ENCODE measurements at places on chromosomes 6 and 20.

DNA sequence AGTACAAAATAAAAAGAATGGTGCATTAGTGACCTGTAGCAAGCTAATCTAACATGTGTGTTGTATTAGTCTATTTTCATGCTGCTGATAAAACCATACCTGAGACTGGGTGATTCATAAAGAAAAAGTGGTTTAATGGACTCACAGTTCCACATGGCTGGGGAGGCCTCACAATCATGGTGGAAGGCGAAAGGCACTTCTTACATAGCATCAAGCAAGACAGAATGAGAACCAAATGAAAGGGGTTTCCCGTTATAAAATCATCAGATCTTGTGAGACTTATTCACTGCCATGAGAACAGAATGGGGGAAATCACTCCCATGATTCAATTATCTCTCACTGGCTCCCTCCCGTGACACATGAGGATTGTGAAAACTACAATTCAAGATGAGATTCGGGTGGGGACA lies 45.4 kb upstream of the AIG1 start:
- no peaks in the 10 kb centered on the region for H3K36me3 ChIP-seq
- H3K4me1 ChIP-seq = no peaks in the 10 kb centered on the region
- H3K27ac ChIP-seq = no peak overlapping the region
- no peak for DNase-seq
- no peak overlapping the region for H3K4me3 ChIP-seq
- H3K27me3 ChIP-seq = no peaks in the 10 kb centered on the region

- H3K27me3 ChIP-seq = peaks cover 84% of the 10 kb centered on the region
- peaks cover 62% of the 10 kb centered on the region for H3K4me1 ChIP-seq
- no peak for DNase-seq
- no peak overlapping the region for H3K27ac ChIP-seq
Measured at GRCh38 chr6:75204959-75205775, 686 bp downstream of the COL12A1 start.

- peak overlapping the region; percentile 88 for H3K27ac ChIP-seq
- peak; percentile 54 for DNase-seq
- H3K27me3 ChIP-seq = no peaks in the 10 kb centered on the region
- peaks cover 63% of the 10 kb centered on the region for H3K4me1 ChIP-seq
Measured at GRCh38 chr6:142913511-142914047, 31.4 kb downstream of the HIVEP2 start.

DNA sequence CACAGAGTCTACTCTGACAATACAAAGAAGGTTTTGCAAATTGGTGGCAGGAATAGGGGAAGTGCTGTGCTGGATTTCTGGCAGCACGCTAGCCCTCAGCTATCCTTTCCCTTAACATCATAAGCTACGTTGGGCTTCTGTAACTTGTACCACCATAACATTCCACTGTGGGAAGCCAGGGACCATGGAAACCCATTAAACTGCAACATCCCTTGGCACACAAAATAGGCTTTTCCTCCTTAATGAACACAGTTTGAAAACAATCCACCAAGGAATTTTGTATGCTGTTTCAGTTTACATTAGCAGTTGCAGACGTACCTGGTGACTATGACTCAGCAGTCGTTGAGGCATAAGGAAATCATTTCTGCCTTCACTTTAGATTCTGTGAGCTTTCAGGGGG lies 203.9 kb upstream of the RAB32 start:
- DNase-seq = no peak
- no peaks in the 10 kb centered on the region for H3K36me3 ChIP-seq
- H3K4me3 ChIP-seq = no peak overlapping the region
- H3K4me1 ChIP-seq = no peaks in the 10 kb centered on the region
- no peaks in the 10 kb centered on the region for H3K27me3 ChIP-seq

DNA sequence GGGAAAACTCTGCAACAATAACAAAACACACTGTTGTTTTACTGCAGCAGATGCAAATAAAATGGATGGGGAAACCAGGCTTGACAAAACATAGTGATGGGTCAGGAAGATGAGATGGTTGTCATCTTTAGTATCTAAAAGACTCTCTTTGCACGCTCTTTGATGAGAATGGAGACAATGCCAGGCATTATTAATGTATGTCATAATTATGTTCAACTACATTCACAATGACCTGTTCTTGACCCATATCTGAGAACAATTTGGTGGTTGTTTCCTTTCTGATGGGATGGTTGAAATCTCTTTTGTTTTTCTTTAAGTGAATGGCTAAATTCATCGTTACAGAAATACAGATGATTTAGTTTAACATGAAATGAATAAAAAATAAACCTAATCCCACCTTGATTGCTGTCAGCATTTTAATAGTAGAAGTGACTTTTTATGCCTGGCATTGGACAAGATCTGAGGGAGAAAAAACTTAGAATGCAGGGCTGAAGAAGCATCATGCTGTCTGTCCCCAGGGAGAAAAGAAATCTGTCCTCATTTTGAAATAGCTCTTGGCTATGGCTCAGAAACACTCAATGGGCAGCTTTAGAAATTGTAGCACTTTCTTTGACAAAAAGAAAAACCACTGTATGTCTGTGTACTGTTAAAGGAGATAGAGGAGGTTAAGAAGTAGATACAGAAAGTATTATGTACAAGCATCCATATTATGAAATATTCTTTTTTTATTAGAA lies 12.4 kb upstream of the GRIK2 start:
- no peaks in the 10 kb centered on the region for H3K4me1 ChIP-seq
- no peak overlapping the region for H3K4me3 ChIP-seq
- no peaks in the 10 kb centered on the region for H3K27me3 ChIP-seq

DNA sequence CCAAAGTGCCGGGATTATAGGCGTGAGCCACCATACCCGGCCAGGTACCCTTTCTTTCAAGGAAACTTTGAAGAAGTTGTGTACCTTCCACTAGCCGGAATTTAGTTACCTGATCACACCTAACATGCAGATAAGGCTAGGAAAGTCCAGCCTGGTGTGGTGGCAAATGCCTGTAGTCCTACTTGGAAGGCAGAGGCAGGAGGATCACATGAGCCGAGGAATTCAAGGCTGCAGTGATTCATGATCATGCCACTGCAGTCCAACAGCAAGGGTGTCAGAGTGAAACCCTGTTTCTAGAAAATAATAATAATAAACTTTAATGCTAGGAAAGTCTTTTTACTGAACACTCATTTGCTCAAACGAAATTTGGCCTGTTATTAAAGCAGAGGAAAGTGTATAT lies 21.0 kb downstream of the NFYA start:
- H3K4me1 ChIP-seq = no peaks in the 10 kb centered on the region
- no peaks in the 10 kb centered on the region for H3K27me3 ChIP-seq
- H3K4me3 ChIP-seq = no peak overlapping the region
- H3K36me3 ChIP-seq = peaks cover 94% of the 10 kb centered on the region
- H3K27ac ChIP-seq = no peak overlapping the region

DNA sequence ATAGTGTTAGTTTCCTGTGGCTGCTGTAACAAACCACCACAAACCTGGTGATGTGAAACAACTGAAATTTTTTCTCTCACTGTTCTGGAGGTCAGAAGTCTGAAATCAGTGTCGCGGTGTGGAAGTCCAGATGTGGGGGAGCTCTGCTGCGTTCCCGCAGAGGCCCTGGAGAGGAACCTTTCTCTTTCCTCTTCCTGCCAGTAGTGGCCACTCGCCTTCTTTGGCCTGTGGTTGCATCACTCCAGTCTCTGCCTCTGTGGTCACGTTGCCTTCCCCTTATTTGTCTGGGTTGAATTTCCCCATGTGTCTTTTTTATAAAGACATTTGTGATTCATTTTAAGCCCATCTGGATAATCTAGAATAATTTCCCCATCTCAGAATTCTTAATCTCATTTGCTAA lies 295.5 kb upstream of the FLRT3 start:
- no peak for DNase-seq
- no peaks in the 10 kb centered on the region for H3K36me3 ChIP-seq
- no peaks in the 10 kb centered on the region for H3K4me1 ChIP-seq
- no peaks in the 10 kb centered on the region for H3K27me3 ChIP-seq
- H3K27ac ChIP-seq = no peak overlapping the region

- H3K36me3 ChIP-seq = no peaks in the 10 kb centered on the region
- H3K27ac ChIP-seq = no peak overlapping the region
- no peak for DNase-seq
- no peaks in the 10 kb centered on the region for H3K4me1 ChIP-seq
Measured at GRCh38 chr20:41300383-41300782, 17.1 kb downstream of the ZHX3 start.

DNA sequence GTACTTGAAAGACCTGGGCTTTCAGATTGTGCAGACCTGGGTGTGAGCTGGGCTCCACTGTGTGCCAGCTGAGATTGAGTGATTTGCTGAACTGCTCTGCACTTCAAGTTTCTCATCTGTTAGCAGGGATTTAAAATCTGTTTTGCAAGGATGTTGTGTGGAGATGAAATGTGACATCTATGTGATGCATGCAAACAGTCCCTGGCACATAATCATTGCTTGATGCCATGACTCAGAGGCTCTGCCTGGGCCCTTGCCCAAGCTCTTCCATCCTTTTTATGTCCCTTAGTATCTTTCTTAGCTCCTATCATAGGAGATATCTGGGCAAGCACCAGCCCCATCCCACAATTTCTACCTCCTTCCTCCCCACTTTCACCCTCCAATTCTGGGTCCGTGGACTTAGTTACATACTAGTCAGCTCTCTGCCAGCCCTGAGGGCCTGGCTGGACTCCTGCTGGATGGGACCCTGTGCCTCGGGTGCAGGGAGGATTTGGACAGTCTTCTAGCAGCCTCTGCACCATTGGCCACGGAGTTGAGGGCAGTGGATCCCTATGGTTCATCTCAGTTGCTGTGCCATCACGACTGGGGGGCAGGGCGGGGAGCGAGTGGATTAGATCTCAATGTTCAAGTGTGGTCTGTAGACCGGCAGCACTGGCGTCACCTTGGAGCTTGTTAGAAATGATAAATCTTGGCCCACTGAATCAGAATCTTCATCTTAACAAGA lies 103.6 kb downstream of the MAP3K7 start:
- H3K36me3 ChIP-seq = no peaks in the 10 kb centered on the region
- DNase-seq = no peak
- H3K4me1 ChIP-seq = peaks cover 6% of the 10 kb centered on the region
- no peak overlapping the region for H3K27ac ChIP-seq

DNA sequence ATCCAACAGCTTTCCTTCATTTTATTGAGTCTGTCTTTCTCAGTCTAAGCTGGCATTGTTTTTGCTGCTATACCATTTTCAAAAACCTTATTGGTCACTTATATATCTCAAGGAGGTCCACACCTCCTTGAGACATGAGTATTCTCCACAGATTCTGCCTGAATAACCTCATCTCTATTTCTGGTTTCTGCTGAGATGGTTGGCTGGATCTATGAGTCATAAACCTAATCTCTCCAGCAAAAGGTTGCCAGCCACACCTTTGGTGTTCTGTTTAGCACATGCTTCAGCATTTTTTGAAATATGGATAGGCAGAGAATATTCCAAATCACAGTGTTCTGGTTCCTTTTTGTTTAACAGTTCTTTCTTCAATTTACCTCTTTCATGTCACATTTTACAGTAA lies 40.8 kb upstream of the TMEM244 start:
- H3K4me1 ChIP-seq = no peaks in the 10 kb centered on the region
- no peaks in the 10 kb centered on the region for H3K27me3 ChIP-seq
- H3K36me3 ChIP-seq = no peaks in the 10 kb centered on the region
- DNase-seq = no peak

DNA sequence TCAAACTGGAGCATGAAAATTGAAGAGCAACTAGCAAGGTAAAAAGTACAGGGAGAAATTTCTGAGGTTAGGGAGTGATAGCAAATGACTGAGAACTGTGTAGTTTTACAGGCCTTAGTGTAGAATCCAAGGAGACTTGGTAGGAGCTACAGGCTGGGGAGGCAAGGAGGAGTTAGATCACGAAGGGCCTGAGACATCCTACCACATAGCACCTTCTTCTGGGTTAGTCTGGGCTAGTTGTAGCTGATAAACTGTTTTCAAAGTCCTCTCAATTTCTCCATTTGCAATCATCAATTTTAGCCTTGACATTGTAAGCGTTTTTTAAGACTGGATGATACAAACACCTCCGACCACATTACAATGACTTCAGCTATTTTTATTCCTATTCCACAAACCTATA lies 209.7 kb downstream of the TMEM200A start:
- no peak for DNase-seq
- peak overlapping the region; percentile 14 for H3K27ac ChIP-seq
- peaks cover 25% of the 10 kb centered on the region for H3K4me1 ChIP-seq
- H3K27me3 ChIP-seq = no peaks in the 10 kb centered on the region
- peak overlapping the region; percentile 18 for H3K4me3 ChIP-seq
- no peaks in the 10 kb centered on the region for H3K36me3 ChIP-seq

DNA sequence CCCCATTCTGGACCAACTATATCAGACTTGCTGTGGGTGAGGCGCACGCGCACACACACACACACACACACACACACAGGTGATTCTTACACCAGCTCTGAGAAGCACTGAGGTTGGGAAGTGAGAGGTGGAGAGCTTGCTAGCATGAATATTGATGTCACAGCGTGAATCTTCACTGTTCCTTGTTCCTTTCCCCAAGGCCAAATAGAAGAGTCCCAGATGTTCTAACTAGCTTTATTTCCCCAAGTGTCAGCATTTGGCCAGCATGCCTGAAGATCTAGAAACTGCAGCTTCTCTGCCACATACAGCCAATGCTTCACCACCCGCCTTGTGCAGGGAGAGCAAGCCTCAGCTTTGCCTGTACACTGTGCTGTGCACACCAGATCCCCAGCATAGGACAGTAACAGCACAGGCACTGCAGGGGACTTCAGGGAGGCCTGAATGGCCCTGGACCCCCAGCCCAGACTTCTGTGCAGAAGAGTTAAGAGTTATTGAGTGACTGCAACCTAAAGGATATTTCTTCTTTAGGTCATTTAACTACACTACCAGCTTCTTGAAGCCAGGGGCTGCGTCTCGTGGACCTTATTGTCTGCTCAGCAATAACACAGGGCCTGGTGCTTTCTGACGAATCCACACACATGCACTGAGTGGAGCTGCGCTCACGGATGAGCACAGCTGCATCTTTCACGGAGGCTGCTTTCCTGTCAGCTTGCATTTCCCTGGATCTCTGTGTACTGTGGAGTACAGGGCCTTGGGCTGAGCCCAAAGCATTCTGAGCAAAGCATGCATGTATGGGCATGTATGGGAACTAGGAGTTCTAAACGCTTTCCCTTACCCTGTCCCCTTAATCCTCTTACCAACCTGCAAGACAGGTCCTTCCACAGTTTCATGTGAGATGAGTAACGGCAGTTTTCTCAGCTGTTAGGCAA lies 13.9 kb upstream of the CD93 start:
- H3K27ac ChIP-seq = no peak overlapping the region
- H3K36me3 ChIP-seq = no peaks in the 10 kb centered on the region
- no peak overlapping the region for H3K4me3 ChIP-seq
- H3K27me3 ChIP-seq = no peaks in the 10 kb centered on the region

DNA sequence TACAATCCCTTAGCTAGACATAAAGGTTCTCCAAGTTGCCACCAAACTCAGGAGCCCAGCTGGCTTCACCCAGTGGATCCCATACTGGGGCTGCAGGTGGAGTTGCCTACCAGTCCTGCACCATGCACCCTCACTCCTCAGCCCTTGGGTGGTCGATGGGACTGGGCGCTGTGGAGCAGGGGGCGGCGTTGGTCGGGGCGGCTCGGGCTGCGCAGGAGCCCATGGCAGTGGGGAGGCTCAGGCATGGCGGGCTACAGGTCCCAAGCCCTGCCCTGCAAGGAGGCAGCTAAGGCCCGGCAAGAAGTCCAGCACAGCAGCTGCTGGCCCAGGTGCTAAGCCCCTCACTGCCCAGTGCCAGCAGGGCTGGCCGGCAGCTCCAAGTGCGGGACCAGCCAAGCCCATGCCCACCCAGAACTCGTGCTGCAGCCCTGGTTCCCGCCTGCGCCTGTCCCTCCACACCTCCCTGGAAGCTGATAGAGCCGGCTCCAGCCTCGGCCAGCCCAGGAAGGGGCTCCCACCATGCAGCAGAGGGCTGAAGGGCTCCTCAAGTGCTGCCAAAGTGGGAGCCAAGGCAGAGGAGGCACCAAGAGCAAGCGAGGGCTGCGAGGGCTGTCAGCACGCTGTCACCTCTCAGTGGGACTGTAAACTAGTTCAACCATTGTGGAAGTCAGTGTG lies 912.1 kb downstream of the PHF3 start:
- peak; percentile 3 for DNase-seq
- H3K36me3 ChIP-seq = no peaks in the 10 kb centered on the region
- no peak overlapping the region for H3K4me3 ChIP-seq
- H3K27me3 ChIP-seq = no peaks in the 10 kb centered on the region
- no peak overlapping the region for H3K27ac ChIP-seq
- no peaks in the 10 kb centered on the region for H3K4me1 ChIP-seq
